ENCODE measurements at places on chromosomes 5 and 9.
A peak's percentile ranks its signal among the peaks of the same experiment; 100 is the strongest.

GRCh38 chr9:94631599-94631998 lies 7.7 kb downstream of the FBP1 start:
- DNase-seq = no peak

DNA sequence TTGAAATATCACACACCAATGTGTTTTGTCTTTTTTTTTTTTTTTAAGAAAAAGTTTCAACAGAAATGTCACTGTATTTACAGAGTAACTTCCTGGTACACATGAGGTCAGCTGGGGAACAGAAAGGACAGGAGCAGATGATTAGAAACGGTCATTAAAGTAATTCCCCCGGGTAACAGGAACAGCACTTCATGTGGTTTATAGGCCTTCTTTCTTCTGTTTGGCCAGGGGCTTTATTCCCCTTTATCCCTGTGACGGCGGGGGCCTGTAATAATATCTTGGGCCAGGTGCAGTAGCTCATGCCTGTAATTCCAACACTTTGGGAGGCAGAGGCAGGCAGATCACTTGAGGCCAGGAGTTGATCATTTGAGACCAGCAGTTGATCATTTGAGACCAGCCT lies 30.5 kb upstream of the MSH3 start:
- DNase-seq = no peak

DNA sequence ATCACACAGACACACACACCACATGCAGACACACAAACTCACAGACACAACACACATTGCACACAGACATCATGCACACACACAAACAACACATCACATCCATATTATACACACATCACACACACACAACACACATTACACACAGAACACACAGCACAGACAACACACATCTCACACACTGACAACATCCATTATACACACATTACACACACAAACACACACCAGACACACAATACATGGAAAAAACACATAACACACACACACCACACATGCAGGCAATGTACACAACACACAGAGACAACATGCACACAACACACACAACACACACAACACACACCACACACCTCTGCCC lies 4.8 kb upstream of the CCDC187 start:
- no peak for DNase-seq

DNA sequence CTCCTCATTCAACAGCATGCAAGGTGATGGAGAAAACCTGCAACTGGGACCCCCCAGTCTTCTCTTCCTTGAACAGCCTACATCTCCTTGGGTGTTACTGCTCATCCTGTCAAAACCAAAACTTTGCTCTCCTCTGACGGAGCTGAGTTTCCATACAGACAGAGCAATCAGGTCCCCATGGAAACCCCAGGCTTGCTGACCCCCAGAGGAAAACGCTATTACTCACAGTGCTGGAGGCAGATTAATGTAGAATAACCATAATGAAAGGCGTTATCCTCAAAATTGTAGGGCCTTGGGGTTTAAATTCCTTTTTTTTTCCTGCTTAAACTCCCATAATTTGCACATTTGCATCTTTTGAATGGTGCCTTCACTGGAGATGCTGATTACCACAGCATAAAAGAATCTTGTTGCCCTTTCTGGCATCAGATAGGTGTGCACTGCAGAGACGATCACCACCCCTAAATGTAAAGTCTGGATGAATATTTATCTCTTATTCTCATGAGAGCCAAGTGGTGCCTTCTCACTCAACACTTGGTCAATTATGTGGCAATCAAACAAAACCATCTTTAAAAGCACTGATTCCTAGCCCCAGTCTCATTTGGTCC lies 126.3 kb downstream of the MSX2 start:
- no peak for DNase-seq

DNA sequence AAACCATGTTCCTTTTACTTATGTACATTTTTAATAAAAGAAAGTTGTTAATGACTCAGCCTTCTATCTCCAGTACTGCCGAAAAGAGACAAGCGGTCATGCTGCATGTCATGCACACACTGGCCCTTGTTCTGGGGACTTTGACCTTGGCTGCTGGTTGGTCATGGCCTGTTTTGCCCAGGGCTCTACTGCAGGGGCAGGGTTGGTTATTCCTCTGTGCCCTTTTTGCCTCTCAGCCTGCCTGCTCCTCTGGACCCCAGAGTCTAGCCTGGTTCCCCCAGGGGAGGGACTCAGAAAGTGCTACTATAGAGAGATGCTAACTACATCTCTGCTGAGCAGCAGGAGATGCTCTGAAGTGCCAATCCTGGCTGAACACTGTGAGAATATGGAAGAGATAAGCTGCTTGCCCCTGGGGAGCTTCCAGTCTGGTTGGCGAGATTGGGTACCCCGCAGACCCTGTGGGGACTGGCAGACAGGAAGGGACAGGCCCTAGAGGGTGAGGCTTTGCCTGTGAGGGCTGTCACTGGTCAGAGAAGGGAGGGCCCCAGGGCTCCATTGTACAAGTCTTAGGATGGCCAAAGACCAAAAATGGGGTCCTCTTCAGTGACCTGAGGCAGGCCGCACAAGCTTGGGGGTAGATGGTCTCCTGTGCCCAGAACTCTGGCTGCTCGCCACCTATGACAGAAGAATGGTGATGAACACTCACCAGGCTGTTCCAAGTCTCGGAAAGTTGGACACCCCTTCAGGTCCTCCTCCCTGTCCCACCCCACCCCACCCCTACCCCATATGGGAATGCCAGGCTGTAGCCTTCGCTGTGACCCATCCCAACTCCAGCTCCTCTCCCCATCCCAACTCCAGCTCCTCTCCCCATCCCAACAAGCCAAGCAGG lies 14.3 kb downstream of the IRF1 start:
- no peak for DNase-seq

DNA sequence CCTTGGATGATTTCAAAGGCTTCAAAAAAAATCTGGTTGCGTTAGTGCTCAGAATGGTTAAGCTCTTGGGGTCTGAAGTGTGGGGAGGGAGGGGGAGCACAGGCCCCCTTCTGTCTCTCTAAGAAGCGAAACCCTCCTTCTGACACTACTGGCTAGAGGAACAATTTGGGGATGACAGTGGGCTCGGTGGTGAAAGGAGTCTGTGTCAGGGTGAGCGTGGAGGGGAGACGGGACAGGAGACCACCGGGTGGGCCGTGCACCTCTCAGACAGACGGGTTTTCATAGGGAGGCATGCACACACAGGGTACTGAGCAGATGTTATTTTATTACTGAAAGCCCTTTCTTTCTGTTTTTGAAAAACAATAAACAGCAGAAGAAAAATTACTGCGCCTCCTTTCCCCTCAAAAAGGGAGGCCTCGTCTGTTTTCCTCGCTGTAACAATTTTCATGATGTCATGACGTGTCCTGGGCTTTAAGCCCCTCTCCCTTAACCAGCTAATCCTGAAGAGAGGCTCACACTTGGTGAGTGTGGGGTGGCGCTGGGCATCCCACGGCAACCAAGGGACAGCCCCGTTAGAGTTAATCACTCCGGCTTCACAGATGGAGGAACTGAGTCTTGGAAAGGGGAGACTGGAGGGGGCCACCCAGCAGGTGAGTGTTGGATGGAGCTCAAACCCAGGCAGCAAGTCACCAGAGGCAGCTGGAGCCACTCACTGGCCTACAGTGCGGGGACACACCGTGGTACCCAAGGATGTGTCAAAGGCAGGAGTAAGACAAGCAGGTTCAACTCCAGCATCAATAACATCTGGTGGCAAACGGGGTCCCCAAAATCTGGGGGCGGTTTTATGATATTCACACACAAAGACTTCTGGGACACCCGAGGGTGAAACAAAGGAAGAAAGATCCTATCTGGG lies 53.4 kb downstream of the PTCH1 start:
- no peak for DNase-seq

- DNase-seq = no peak
These were observed 87.1 kb upstream of the FCN2 start for GRCh38 chr9:134793288-134794188.

DNA sequence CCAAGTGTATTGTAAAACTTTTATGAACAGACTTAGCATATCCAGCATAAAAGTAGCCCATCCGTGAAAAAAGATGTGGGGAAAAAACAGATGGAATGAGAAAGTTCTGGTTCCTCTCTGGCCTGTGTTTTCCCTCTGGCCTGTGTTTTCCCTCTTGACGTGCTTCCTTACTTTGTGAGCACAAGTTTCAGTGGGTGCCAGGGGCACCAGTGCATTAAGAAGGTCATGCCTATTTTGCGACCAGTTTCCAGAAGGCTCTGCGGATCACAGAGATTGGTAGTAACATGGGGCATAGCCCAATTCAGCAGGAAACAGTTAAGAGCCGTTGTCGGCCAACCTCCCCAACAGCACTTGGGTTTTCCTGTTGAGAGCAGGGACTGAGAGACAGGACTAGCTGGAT lies 43.7 kb downstream of the IQGAP2 start:
- DNase-seq = no peak

- DNase-seq = no peak
These were observed 311.3 kb downstream of the GADD45G start for GRCh38 chr9:89916001-89916597.

DNA sequence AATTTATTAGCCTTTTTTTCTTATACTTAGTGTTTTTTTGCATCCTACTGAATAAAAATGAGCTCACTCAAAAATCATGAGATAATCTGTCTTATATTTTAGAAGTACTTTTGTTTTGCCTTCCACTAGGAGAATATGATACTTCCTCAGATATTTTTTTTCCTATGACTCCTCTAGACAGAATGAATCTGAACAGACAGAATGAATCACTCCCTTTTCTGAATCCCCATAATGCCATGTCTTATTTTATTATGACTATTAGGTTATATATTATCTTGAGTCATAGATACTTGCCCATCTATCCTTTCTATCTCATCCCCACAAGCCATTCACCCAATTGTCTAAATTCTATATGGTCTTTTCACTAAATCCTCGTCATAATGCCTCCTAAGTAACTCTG lies 134.6 kb downstream of the BRINP1 start:
- DNase-seq = no peak

GRCh38 chr5:82426464-82427154 lies 148.5 kb upstream of the RPS23 start:
- no peak for DNase-seq

- no peak for DNase-seq
These were observed 115.7 kb downstream of the NFIB start for GRCh38 chr9:14198047-14198840.

- no peak for DNase-seq
These were observed 140.3 kb downstream of the OLFM1 start for GRCh38 chr9:135227641-135228251.

DNA sequence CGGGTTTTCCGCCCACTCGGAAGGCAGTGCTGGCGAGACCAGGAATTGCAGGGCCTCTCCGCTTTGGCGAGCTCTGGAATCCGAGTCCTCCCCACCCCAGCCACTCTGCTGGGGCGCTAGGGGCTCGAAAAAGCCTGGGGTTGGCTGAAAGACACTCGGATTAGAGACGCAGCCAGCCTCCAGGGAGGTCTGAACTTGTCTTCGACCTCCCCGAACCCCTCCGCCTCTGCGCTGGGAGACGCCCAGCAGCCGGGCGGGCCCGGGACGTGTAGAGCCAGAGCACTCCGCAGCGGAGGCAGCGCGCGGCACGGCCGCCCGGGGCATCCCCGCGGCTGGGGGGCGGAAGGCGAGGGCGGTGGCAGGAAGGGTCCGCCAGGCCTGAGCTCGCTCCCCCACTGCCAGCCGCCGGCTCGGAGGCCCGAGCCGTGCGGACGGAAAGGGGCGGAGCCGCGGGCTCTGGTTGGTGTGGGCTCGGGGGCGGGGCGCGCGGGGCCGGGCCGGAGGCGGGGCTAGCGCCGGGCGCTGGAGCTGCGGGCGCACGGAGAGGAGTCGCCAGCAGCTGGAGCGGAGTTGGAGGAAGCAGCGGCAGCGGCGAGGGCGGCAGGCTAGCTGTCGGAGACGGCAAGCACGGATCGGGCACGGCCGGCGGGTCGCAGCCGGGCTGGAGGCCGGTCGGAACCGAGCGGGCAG lies at the start of gene PIK3R1:
TSS of gene PIK3R1 (plus strand) at position 549 of the 690 bp plus-strand sequence. CDS start 10,920 bp downstream, outside the sequence.
- peak; percentile 91 for DNase-seq

DNA sequence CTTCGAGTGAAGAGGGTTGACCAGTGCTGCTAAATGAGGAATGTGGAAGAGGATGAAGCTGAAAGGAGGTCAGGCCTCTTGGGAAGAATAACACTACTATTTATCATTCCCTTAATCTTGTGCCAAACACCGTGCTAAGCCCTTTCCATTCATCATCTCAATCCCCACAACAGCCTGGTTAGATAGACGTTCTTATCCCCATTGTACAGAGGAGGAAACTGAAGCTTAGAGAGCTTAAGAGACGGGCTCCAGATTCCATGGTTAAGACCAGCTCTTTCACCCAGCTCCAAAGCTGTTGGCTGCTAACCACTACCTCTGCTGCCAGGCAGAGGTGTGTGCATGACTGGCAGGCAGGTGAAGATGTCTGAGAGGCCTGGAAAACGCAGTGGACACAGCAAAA lies 868 bp upstream of the EPB41L4B start:
- no peak for DNase-seq

DNA sequence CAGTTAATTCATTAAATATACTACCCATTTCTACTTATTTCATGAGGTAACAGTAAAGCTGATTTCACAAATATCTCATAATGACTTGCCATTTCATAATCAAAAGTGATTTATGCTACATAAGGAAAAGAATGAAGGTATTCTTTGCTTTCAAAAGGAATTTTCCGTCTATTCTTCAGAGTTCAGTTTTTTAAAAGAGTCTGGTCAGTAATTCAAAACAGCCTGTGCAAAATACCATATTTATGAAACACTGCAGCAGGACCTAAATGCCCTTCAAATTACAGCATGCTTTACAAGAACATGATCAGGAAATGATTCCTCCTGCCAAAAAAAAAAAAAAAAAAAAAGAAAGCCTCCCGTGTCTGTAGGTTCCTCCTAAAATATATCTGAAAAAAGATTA lies 154.7 kb downstream of the KIAA0825 start:
- DNase-seq = no peak

DNA sequence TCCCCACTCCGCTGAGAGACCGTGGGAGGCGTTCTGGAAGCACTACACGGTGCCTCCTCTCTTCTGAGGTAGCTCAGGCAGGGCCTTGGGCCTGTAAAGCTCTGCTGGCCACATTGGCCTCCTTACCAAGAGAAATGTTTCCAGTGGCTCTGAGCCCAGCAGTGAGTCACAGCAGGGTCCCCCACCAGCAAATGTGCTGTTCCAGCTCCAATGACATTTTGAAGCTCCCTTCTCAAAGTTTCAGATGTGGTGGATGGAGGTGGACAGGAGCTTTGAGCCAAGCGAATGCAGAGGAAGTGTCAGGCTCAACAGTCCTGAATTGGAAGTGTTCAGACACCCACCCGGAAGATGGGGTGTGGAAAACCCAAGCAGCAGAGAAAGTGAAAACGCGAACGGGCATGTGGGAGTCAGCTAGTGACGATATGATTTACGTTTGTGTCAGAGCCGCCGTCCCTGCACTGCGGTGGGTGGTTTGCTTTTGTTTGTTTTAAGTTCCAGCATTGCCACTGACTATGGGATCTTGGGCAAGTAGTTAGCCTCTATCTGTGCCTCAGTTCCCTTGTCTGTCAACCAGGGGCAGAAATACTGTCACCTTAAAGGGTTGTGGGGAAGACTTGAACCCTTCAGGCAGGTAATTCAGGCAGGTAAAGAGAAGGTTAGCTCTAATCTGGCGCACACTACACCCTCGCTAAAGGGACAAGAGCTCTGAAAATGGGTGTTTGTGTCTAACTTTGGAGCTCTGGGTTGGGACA lies 38.2 kb downstream of the C5orf15 start:
- peak; percentile 50 for DNase-seq

GRCh38 chr5:173535976-173536639 lies 80.3 kb downstream of the BOD1 start:
- DNase-seq = no peak
